Stimulated activated CD8-positive, alpha-beta memory T cell treated with anti-CD3 and anti-CD28 coated beads, Interleukin-12 subunit alpha, Interleukin-12 subunit beta, amount 100 ng/mL, for 1 hour (primary cell): ENCODE measurements at places on chromosomes 5 and 9.

DNA sequence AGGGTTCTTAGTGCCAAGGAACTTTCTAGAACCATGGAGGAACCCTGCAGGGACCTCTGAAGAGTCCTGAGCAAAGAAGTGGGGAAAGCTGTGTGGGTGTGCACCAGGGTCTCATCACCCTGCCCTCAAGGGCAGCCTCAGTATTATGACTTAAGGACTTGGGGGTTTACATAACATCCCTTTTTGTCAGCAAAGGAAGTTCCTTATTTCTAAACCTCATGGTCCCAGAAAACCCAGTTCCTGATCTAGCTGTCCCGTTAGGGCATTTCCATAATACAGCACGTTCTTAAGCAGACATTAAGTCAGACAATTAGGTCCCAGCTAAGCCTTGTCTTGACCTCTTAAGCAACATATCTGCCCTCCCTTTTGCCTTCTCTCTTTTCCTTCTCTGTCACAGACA, 57.3 kb downstream of the DAPK1 start:
- no peak for DNase-seq

DNA sequence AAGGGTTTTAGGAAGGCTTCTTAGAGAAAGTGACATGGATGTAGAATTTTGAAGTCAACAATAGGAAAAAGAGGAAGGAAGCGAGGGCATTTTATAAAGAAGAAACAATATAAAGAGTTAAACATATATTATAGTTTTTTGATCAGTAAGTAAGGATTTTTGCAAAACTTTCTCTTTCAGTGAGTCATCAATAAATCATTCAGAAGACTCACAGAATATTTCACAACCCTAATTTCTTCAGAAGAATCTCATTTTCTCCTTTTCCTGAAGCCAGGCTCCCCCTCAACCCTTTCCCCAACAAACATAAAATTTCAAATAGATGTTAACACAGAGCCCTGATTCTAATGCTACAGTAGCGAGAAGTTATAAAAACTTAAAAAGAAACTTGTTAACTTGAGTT, 4.3 kb upstream of the COX7C start:
- no peak for DNase-seq

DNA sequence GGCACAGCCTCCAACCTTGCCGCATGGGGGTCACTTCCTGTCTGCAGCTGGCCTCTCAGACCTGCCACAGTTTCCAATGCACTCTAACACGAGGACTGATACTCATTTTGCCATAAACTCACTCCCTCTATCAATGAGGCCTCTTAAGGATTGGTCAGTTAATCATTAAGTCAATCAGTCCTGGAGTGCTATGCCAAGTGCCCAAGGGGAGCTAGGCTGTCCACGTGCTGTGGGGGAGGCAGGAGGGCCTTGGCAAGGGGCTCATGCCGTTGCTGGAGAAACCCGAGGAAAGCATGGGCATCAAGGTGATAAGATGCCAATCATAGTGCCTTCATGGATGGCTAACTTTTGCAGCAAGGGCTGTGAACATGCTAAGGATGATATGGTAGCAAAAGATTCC, 1.7 kb upstream of the ALDH1B1 start:
- no peak for DNase-seq

DNA sequence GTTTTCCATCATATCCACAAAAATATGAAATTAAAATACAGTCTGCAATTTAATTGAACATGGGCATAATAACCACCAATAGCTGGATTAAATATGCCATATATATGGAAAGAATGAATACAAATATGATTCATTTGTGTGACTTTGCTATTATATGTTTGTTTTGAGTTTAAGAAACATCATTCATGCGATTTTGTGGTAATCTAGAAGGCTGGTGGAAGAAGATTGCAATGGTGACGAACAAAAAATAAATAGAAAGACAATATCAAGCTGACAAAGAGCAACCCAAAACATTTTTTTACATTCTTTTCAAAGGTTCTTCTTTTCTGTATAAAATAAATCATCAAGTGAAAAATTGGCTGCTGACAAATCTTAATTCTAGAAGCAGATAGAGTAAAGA, 610.0 kb downstream of the MAT2B start:
- no peak for DNase-seq

- DNase-seq = no peak
These were observed 42.8 kb downstream of the RAPGEF1 start for GRCh38 chr9:131697097-131697496.

DNA sequence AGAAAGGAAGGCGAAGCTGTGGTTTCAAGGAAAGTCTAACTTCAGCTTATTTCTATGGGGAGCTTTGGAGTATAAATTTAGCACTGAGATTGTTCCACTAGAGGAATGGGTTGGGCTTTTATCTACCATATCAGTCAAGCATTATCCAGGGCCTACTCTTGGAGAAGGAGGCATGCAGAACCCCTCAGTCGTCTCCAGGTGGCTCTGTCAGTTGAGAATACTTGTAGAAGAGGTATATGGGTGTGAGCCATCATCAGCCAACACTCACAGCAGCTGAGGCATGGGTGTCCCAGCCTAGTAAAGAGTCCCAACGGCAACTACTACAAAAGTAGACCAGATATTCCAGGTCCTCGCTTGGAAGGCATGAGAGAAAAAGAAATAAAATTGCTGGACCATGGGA, 548.5 kb upstream of the GRAMD2B start:
- DNase-seq = no peak

DNA sequence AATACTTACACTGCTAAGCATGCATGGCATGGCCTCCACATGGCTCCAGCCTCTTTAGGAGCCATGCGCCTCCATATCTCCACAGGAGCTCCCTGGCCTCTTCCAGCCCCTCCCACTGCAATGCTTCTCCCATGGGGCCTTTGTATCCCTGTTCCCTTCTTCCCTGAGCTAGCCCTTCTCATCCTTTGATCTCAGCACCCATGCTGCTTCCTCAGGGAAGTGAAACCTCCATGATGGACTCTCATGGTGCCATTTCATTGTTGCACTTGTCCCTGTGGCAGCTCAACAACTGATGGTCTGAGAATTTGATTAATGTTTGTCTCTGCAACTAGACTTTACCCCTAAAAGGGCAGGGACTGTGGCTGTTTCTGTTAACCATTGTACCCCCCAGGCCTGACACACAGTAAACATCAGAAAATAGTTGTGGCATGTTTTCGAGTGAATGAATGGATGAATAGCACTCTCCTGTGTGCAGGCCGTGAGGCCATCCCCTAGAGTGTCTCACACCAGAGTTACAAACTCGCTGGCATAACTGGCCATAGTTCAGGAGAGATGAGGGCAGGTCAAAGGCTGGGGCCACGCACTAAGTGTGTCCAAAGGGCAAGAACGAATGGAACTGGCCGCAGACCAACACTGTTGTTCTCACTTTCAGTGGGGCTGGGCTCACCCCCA, 6.6 kb downstream of the IDNK start:
- DNase-seq = no peak

DNA sequence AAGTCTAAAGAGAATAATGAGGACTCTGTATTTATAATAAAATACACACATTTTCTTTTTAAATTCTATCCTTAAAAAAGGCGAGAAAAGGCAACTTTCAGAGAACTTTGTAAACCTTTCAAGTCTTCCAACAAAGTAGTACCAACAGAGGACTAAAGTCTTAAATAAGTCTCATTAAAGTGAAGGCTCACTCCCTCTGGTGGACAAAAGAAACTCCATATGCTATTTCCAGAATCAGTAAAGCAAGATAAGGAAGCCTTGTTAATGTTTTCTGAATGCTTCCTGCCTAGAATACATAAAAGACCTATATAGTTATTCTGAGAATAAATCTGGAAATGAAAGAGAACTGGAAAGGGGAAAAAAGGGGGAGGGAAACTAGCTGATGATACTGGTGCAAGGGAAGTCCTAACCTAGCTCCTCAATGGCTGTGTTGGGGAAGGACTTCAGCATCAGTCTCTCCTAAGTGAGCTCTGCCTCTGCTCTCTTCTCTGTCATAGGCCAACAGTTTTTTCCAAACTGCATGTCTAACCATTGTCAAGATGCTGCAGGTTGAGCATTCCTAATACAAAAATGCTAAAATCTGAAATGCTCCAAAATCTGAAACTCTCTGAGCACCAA, 7.2 kb downstream of the HMGCS1 start:
- DNase-seq = no peak

- no peak for DNase-seq
These were observed 65.6 kb downstream of the COL5A1 start for GRCh38 chr9:134707031-134707680.

GRCh38 chr9:134623258-134624066, 18.1 kb upstream of the COL5A1 start:
- DNase-seq = no peak

DNA sequence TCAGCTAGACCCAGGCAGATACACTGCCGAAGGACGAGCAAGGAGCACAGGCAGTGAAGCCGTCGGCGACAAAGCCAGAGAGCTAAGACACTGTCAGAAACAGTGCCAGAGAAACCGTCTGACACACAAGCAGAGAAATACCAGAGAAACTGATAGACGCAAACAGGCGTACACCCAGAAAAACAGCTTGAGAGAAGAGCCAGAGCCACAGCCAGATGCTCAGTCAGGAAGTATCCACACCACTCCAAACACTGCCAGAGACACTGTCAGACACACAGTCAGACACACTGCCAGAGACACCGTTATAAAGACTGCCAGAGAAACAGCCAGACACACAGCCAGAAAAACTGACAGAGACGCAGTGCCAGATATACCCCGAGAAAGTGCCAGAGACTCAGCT, 19.1 kb downstream of the CNTFR start:
- no peak for DNase-seq

DNA sequence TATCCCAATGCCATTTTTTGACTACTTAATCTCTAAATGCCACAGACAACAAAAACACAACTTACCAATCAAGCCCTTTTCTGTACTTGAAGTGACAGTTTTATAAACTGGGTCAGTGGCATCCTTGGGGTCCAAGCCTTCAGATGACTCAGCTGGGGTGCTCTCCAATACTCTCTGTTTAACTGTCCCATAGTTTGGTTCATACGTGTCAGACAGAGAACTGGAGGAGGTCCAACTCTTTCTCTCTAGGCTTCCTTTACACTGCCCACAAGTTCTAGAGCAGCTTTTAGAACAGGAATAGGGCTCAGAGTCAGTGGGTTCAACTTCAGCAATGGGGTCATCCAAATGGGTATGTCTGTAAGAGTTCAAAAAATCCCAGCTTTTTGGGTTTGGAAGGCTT, 166.9 kb downstream of the CDC42SE2 start:
- DNase-seq = no peak

DNA sequence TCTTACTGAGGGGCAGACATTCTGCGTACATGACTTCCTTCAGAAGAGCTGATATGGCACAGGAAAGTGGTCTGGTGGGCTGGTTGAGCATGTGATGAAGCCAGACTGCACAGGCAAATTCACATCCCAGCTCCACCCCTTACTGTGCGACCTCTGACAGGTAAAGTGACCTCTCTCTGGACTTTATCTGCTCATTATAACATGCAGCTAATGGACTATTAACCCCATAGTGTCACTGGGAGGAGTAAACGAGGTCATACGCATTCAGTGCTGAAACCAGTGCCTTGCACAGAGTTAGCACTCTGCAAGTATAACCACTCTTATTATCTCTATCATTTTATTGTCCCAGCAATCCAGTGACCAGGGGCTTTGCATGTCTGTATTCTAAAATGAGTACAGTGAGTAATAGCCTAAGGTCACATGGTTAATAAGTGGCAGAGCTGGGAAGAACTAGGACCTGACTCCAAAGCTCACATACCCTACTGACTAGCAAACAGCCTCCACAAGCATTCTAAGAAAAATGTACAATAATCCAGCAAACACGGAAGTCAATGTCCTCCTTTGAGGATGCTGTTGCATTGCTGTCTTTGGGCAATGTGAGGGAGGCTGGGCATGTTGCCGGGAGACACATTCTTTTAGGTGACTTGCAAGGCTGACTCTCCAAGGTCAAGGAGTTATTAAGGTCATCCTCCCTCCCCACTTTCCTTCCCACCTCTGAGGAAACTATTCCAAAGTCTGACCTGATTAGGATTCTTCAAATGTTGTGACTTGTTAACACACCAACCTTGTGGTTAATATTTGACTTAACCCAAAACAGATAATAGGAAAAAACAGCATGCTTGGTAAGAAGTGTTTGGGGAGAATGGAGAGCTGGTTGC, 19.0 kb downstream of the GLRX start:
- DNase-seq = no peak

DNA sequence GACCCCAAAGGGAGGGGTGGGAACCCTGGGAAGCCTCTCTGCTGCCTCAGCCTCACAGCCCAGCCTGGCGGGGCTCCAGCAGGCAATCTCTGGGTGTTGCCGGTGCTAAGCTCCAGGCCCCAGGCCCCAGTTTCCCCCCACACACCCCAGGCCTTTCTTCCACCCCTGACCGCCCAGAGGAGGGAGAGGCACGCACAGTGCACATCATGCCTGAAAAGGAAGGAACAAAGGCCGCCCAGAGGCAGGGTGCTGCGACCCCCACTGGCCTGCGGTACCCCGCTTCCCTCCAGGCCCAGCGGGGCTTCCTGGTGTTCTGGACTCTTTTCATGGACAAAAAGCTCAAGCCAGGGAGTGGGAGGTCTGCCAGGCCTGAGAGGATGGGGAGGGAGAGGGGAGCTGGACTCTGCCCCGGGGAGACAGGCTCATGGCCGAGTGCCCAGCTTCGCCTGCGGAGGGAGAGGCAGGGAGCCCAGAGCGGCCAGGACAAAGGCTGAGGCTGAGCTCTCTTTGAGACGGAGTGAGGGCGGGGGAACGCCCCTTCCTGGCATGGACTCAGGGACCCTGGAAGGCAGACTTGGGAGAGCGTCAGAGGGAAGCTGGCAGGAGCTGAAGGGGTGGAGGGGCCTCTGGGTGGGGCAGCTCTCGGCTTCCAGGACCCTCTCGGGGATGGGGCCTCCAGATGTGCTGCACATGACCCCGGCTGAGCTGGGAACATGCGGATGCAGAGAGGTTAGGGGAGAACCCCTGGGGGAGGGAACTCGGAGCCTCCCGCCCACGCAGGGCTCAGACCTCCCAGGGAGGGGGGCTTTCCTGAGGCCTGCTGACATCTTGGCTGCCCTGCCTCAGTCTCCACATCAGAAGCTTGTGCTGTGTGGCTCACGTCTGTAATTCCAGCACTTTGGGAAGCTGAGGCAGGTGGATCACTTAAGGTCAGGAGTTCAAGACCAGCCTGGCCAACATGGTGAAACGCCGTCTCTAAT, 1.8 kb upstream of the ENTPD2 start:
- no peak for DNase-seq

GRCh38 chr9:93256878-93257807, 73.2 kb downstream of the WNK2 start:
- DNase-seq = no peak

DNA sequence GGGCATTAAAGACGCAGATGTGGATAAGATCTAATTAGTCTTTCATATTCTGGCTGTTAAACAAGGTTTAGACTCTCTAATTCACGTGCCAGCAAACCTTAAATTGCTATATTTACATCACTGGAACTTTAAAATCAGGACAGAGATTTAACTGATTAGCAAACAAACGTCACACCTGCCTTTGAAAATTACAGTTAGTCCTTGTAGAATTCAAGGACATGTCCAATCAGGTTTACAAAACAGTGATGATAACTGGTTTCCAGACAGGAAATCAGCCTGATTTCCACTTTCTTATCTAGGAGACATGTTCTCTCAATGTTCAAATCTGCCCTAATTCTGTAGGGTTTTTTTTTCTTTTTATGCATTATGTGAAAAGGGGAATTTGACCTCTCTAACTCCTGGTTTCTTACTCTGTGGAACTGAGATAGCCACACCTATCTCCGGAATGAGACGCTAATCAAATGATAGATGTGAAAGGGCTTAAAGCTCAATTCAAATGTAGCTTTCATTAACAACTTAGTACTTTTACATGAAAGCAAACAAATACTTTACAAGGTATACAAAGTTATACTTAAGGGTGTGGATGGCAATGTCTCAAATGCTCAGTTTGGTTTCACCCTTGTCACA, 26.5 kb downstream of the SPINK5 start:
- no peak for DNase-seq
